Umbilical cord (tissue), 2 donors: ENCODE measurements at places on chromosomes 6 and 20. TPM values are rescaled to one million over a fixed set of nuclear protein-coding genes. Genes with fewer than 3 reads are reported as not detected.
A peak's percentile ranks its signal among the peaks of the same experiment; 100 is the strongest.

Gene FOXF2
- 0.96 TPM for total RNA-seq

DNA sequence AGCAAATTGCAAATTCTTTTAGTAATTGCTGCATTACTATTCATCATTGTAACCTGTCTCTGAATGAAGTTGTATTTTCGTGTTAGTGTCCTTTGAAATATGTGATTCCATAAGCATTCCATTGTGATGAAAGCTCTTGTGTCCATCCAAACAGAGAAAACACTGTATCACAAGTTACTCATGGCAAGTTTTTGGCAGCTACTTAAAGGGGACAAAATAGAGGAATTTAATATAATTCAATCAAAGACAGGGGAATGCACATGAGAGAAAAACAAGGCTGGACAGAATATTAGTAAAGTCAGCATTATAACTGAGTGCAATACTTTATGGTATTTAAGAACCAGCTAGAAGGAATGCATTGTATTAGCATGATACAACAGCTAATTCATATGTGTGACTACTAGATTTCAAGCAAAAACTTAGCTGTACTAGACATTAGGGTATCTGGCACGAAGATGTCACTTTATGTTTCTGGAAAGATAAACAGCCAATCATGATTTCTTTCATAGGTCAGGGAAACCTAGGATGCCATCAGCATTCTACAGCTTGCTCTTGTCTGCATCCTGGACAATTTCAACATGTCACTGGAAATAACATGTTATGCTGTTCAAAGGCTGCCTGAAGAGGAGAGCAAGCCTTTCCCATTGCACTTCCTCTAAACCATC, 270.6 kb upstream of the MARCKS start:
- peak; percentile 43 for DNase-seq

Gene TUBB2B
- 73.4 TPM for total RNA-seq

GRCh38 chr6:13836170-13836569, 21.8 kb upstream of the MCUR1 start:
- DNase-seq: no peak

DNA sequence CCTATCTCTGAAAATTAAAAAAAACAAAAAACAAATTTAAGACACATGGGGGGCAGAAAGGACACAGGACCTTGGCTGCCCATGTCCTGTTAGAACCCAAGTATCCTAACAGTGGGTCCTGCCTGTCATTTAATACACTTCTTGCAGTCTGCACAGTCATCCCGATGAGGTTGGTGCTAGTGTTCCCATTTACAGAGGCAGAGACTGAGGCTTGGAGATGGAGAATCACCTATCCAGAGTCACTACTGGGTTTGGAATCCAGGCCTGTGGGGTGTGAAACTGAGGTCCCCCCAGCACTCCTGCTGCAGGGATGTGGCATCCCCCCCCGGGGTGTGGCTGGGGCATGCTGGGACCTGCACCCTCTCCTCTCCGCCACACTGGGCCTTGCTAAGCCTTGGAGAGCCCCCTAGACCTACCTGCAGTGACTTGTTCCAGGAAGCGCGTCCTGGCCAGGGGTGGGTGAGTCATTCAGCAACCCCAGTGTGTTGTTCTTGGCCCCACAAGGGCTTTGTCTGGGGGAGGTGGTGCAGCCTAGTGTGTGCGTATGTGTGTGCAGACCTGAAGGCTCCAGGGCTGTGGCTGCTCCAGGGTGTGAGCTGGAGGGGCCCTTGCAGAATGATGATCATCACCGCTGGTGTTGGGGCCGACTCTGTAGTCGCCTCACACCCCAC, 49.7 kb downstream of the BCAS4 start:
- DNase-seq: peak; percentile 74

- no peak for DNase-seq
Observed at GRCh38 chr6:141521440-141521839, 611.3 kb upstream of the GJE1 start.

Gene ZNF334
- total RNA-seq: 12.0 TPM

DNA sequence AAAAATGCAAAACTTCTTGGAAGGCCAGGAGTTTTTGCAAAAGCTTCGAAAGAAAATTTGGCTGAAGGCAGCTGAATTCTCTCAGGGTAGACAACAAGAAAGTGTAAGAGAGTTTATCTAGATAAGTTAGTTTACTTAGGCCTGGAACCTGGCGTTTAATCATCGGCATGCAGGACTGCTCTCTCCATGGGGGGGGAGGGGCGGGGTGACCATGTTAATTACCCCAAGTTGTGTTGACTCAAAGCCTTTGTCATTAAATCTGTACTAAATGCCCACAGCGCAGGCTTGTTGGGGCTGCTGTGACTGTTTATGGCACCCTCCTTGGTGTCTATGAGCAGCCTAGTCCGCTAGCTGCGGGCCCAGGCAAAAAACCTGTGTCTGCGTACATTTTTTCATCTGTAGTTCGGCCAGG, 20.1 kb upstream of the ZNF451 start:
- no peak for DNase-seq

DNA sequence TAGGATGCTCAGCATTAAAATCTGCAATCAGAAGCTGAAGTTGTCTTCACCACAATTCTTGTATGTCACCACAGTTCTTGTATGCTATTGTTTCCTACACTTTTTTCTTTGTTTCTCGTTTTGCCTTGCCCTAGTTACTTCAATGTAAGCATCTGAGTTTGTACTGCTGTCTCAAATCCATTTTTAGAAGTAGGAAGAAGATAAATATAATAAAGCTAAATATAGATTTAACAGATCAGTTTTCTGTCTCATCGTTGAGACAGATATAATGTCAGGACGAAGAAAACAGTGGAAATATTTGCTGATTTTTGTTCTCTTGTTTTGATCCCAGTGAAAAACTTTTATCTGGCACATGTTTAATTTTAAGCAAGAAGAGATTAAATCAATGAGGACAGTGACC, 318.0 kb downstream of the QKI start:
- DNase-seq: no peak

DNA sequence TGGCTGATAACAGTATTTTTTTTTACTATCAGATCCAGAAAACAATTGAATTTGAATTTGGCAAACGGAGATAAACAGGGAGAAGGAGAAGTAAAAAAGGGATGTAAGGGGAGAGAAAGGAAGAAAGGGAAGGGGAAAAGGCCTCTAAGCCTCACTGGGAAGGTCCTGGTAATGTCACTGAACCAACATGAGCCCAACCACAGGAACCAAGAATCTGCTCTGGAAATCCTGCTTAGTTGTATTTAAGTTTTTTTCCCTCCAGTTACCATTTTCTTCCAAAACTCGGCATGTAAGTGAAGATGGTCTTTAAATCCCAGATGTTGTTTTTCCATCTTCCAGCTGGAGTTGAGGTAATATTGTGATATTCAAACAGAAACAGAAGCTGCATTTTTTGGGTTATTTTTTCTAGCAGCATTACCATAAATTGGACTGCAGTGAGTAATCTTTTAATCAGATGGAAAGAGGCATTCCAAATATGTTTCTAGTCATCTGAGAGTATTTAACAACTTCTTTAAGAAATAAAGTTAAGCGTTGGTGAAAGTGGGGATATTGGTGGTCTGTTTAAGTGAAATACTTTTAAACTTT, 91.1 kb downstream of the TXNDC5 start:
- DNase-seq: no peak

DNA sequence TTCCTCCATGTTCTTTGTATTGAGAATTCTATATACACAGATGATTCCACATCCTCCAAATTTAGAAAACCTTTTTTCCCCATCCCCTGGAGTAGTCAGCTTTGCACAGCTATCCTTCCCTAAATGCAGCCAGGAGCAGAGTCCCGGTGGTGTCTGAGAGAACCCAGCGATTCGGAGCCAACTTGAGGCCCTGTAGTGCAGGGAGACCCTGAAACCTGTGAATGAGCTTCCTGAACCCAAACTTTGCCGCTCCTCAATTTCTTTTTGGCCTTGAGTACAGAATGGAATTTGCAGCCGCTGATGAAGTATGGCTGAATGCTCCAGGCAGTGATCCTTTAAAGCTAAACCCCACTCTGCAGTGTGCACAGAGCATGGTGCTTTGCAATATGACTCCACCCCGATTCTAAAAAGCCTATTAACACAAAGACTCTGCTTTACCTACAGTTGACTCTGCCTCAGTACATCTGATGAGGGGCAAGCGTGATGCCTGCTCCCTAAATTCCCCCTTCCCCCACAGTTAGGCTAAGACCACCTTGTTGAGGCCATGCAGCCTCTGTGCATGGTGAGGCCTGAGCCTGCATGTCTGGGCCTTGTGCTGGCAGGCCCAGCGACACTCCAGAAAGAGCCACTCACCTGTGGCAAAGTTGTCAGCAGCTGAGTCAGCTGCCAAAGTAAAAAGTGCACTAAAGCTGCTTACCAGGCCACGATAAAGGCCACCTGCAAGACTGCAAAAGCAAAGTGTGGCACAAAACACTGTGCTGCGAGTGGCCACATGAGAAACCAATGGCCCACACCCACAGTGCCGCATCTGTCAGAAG, 82.1 kb downstream of the PLEKHG1 start:
- peak; percentile 54 for DNase-seq

GRCh38 chr20:23242104-23242503, 108.5 kb upstream of the NXT1 start:
- DNase-seq: no peak

DNA sequence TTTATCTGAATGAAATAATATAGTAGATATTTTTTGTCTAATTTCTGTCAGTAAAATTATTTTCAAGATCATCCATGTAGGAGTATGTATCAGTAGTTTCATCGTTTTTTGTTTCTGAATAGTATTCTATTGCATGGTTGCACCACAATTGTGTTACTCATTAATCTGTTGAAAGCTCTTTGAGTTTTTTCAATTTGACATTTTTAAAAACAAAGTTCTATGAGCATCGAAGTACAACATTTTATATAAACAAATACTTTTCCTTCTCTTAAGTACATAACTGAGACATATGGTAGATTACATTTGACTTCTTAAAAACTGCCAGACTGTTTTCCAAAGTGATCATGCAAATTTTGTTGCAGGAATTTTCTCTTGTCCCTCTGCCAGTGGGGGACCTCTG, 1113.1 kb upstream of the CITED2 start:
- DNase-seq: no peak

DNA sequence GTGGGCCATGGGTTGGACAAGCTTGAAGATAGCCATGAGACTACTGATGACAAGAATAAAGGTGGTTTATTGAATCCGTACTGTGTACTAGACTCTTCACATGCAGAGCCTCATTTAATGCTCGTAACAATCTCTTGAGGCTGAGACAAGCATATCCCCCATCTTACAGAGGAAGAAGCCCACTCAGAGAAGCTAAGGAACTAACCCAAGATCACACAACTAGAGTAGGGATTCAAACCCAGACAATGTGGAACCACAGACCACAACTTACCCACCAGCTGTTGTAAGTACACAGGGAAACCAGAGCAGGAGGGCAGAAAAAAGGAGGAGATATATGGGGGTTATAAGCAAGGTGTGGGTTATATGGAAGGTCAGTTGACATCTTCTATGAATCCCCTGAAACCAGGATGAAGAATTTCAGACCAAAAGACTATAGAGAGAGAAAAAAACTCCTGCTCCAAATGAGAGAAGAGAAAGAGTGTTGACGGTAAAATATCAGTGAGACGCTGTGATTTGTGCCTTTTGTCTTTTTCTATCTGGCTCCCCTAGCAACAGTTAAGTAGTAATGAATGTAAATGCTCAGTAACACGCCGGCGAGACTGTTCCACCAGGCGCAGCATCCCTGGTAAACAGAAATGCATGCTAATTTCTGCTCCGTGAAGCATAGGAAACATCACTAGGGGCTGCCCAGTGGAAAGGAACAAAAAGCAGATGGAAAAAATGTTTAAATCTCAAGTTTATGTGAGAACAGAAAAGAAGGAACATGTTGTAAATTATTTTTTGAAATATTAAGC, 80.1 kb upstream of the SLC22A16 start:
- DNase-seq: no peak

Gene ZSCAN23
- total RNA-seq: 6.5 TPM

GRCh38 chr20:40508821-40509220, 180.2 kb downstream of the MAFB start:
- no peak for DNase-seq

Gene CST5
- total RNA-seq: not detected

Gene TSBP1
- total RNA-seq: 1.7 TPM

GRCh38 chr6:145003145-145003544, 718.0 kb downstream of the UTRN start:
- DNase-seq: no peak

Gene DCDC2
- 4.3 TPM for total RNA-seq

GRCh38 chr20:1163653-1164052, 21.1 kb downstream of the TMEM74B start:
- no peak for DNase-seq

Gene LRRC73
- not detected for total RNA-seq

Gene VSTM2L
- total RNA-seq: not detected

Gene EDN1
- 39.5 TPM for total RNA-seq

DNA sequence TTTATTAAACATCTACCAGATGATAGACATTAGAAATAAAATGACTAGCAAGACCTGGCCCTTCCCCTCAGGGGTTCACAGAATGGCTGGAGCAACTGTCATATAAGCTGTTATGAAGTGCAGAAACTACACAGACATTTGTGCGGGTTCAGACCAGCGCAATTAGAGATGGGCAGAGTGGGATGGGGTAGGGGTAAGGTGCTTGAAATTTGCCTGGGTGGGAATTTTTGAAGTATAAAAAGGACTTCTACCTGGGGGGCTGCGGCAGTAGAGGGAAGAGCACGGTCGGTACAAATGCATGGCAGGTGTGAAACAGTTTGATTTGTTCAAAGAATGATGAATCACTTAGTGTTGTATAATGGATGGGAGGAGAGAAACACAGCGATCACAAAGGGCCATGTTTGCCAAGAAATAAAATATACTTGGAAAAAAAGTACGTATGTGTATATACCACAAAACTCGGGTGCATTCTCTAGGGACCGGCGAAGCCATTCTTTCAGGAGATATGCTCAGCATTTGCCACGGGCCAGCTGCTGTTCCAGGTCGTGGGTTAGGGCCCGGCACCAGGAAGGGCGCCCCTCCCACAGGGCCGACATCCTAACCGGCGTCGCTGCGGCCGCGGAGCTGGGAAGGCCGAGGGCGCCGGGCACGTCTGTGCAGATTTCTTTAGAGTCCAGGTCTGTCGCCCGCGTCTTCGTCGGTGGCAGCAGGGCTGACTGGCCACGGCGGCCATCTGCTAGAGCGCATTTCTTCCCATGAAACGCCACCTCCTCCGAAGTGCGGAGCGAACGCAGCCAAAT, 809 bp upstream of the NOL7 start:
- DNase-seq: peak; percentile 46

GRCh38 chr6:34157851-34158250, 12.0 kb upstream of the GRM4 start:
- no peak for DNase-seq

- DNase-seq: no peak
Observed at GRCh38 chr20:50425076-50425475, 85.1 kb upstream of the PTPN1 start.

- DNase-seq: no peak
Observed at GRCh38 chr6:44432227-44432626, 44.7 kb downstream of the CDC5L start.

Gene GMPR
- 35.2 TPM for total RNA-seq

- DNase-seq: peak; percentile 88
Observed at GRCh38 chr20:11274141-11274594, 600.4 kb upstream of the JAG1 start.

- DNase-seq: no peak
Observed at GRCh38 chr6:126381498-126381897, 41.6 kb downstream of the CENPW start.

- peak; percentile 53 for DNase-seq
Observed at GRCh38 chr6:73006146-73006545, 219.2 kb downstream of the KHDC1L start.
